ENCODE measurements at places on chromosomes 5 and 9. TPM values are rescaled to one million over a fixed set of nuclear protein-coding genes. Genes with fewer than 3 reads are reported as not detected.

- no peak for DNase-seq
Measured at GRCh38 chr5:60510049-60510448, 189.9 kb downstream of the DEPDC1B start.

DNA sequence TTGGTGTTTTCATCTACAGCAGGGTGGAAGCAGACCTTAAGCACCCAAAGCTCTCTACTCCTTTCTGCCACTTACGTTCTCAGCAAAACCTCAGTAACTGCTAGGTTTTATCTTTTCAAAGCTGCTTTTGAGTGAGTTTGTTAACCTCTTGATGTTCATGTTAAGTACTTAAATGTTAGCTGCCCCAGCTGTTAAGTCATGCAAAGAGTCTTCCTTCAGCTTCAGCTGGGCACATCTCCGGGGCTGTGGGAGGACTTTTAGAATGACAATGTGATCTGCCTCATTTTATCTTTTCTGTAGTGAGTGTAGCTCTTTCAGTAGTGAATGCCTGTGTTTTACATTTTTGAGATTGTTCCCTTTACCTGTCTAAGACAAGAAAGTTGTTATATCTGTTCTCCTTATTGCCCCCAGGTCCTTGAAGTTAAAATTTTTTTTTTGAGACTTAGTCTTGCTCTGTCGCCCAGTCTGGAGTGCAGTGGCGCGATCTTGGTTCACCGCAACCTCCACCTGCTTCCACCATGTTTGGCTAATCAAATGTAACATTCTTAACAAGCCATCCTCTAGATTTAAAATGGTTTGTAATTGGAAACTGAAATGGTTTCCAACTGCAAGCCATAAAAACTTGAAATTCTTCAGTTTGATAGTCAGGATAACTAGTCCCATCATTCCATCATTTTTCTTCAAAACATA lies 19.6 kb downstream of the KDM4C start:
- no peak for DNase-seq

- DNase-seq: no peak
Measured at GRCh38 chr9:92781899-92782298, 17.3 kb upstream of the BICD2 start.

DNA sequence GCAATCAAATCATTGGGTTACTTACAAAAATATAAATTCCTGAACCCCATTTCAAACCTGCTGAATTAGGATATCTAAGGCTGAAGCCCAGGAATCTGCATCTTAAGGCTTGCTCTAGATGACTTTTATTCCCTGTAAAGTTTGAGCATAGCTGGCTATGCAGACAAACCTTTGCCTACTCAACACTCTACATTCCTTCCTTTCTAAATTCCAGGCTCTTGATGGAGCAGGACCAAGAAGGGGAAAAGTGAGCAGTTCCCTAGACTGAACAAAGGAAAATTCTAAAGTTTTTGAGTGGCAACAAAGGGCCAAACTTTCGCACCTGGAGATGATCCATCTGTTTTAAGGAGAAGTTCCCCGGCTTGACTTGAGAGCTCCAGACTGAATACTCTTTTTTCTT lies 9.8 kb upstream of the ADRA1B start:
- DNase-seq: no peak

DNA sequence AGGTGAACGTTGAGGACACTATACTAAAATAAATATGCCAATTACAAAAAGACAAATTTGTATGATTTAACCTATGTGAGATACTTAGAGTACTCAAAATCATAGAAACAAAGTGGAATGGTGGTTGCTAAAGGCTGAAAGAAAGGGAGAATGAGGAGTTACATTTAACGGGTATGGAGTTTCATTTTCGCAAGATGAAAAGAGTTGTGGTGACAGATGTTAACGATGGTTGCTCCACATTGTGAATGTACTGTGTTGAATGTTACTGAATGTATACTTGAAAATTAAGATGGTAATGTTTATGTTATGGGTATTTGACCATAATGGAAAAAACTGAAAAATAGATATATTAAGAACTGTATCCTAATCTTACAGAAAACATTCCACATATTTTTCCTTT lies 51.3 kb upstream of the MOCS2 start:
- DNase-seq: no peak

GRCh38 chr5:80961376-80962281 lies 1.5 kb downstream of the RASGRF2 start:
- DNase-seq: no peak

DNA sequence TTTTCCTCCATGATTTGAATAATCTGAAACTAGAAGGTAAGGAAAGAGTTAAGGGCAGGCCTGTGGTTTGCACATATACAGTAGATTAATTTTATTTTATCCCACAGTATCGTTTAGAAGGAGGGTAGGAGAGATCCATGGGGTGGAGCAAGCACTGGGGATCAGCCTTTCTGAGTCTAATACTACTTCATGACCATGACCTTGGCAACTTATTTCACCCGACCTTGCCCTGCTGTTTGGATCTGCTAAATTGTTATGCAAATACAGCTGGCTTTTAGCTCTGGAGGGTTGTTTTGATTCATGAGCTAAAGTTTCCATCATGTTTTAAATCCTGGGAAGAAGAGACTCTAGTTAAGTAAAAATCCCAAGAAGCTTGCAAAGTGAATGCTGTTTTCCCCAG lies 864 bp upstream of the GRIN3A start:
- no peak for DNase-seq

Gene MARCOL
- total RNA-seq: not detected

DNA sequence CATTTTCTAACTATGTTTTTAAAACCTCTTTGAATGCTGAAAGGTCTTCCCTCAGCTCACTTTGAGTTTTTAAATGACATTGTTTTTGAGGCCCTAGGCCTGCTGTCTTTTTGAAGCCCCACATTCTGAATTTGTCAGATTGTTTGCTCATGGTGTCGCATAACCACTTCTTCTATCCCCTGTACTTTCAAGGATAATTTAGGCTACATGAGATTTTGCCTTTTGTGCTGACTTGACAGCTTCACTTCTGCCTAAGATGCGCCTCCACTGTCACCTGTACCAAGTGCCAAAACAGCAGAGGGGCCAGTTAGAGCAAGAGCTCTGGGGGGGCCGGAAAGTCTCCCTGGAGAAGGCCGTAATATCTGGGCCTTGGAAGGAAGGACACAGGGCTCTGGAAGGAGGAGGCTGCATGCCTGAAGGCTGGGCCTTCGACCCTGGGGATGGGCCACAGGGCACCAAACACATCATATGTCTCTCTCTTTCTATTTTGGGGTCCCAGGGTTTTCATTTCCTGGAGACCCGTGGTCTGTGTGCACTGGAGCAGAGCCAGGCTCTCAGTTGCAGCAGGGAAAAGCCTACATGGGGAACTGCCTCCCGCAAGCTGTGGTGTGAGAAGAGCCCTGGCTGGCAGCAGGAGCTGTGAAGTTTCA lies 49.1 kb downstream of the NDST1 start:
- DNase-seq: no peak

Gene FOXD4L4
- total RNA-seq: 0.47 TPM

Gene CEL
- total RNA-seq: 3.0 TPM

Gene FAM169A
- 15.2 TPM for total RNA-seq

DNA sequence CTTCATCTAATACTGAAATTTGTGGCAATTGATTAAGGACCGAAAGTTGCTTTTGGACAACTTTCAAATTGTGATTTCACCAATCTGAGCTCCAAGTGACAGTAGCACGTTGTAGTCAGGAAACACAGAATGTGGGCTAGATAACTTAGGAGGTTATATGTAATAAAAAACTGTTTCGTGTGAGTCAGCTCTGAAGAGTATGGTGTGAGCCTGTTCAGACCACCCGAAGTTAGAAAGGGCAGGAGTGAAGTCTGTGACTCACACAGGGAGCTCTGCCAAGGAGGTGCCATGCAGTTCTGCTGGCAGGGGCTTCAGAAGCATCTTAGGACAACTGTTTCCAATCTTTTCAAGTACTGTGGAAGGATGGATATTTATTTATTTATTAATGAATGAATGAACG lies 16.4 kb upstream of the ZBTB34 start:
- no peak for DNase-seq

Gene FBP1
- total RNA-seq: 231 TPM

- DNase-seq: no peak
Measured at GRCh38 chr9:134275375-134275774, 50.9 kb upstream of the RXRA start.

DNA sequence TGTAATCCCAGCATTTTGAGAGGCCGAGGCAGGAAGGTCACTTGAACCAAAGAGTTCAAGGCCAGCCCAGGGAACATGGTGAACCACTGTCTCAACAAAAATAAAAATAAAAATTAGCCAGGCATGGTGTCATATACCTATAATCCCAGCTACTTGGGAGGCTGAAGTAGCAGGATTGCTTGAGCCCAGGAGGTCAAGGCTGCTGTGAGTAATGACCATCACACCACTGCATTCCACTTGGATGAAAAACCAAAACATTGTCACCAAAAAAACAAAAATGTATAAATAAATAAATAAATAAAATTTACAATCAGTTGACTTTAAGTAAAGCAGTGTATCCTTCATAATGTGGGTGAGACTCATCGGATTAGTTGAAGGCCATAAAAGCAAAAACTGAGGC lies 541.4 kb downstream of the CSNK1G3 start:
- DNase-seq: no peak

Gene FOXD4L5
- total RNA-seq: 0.21 TPM

Gene DNAI1
- not detected for total RNA-seq

GRCh38 chr9:91489361-91489899 lies 65.8 kb upstream of the NFIL3 start:
- no peak for DNase-seq

Gene PCDHB9
- 1.9 TPM for total RNA-seq

Gene SLC34A3
- not detected for total RNA-seq

DNA sequence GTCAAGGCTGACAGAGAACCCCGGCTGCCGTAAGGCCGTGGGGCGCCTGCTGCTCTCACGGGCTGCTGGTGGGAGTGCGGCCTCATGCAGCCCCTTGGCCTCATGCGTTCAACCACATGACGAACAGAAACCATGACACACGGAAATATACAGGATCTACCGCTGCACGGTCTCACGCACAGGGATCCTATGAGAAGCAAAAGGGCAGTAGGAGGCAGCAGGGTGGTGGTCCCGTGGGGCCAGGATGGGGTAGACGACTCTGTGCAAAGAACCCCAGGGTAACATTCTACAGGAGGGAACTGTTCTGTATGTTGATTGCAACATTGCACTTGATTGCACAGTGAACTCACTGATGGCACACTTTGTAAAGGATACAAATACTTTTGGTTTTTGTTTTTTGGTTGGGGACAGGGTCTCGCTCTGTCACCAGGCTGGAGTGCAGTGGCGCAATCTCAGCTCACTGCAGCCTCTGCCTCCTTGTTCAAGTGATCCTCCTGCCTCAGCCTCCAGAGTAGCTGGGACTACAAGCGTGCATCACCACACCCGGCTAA lies 51.6 kb downstream of the NACC2 start:
- no peak for DNase-seq

GRCh38 chr9:113933671-113934070 lies 57.6 kb downstream of the ZNF618 start:
- no peak for DNase-seq

DNA sequence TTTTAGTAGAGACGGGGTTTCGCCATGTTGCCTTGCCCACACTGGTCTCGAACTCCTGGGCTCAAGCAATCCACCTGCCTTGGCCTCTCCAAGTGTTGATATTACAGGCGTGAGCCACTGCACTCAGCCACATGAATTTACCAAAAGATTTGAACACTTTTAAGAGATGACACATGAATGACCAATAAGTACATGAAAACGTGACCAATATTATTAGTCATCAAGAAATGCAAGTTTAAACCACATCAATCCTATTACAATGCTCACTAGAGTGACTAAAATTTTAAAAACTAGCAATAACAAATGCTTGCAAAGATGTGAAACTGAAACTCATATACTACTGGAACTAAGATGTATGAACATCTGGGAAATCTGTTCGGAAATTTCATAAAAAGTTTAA lies 54.3 kb downstream of the NR6A1 start:
- DNase-seq: no peak

GRCh38 chr9:105331160-105331559 lies 86.7 kb downstream of the SLC44A1 start:
- DNase-seq: no peak

Data from ureter (tissue), 1 donor.